ENCODE measurements at places on chromosomes 13 and 19. TPM values are rescaled to one million over a fixed set of nuclear protein-coding genes. Genes with fewer than 3 reads are reported as not detected.

The TMPRSS9 gene
- not detected for total RNA-seq

The KLK7 gene
- total RNA-seq, result 0.14 TPM

The TNFAIP8L1 gene
- 7.3 TPM for total RNA-seq

The FLT1 gene
- 23.6 TPM for total RNA-seq

The RYR1 gene
- 4.9 TPM for total RNA-seq

The KLF5 gene
- 164 TPM for total RNA-seq

The ZNF836 gene
- 16.7 TPM for total RNA-seq

The ZNF253 gene
- total RNA-seq, result 16.0 TPM

The PCDH20 gene
- 0.63 TPM for total RNA-seq

The CD209 gene
- total RNA-seq, result 7.5 TPM

The PCP2 gene
- total RNA-seq, result 4.7 TPM

The FREM2 gene
- total RNA-seq, result 16.0 TPM

The GRIN2D gene
- 0.69 TPM for total RNA-seq

The NLRP9 gene
- not detected for total RNA-seq

The CGB8 gene
- not detected for total RNA-seq

The DENND1C gene
- 8.0 TPM for total RNA-seq

The KPTN gene
- total RNA-seq, result 16.3 TPM

The NUCB1 gene
- 292 TPM for total RNA-seq

The ZNF44 gene
- 10.6 TPM for total RNA-seq

The S1PR5 gene
- total RNA-seq, result 0.20 TPM

The GRK1 gene
- not detected for total RNA-seq

The CYP4F3 gene
- 92.8 TPM for total RNA-seq

The C3 gene
- 486 TPM for total RNA-seq

The ICAM5 gene
- total RNA-seq, result 0.49 TPM

The ZFR2 gene
- 0.55 TPM for total RNA-seq

The LGALS4 gene
- 1,935 TPM for total RNA-seq

The DEDD2 gene
- 35.0 TPM for total RNA-seq

The NTN5 gene
- total RNA-seq, result 0.46 TPM

The RFPL4AL1 gene
- total RNA-seq, result not detected

The KRTDAP gene
- not detected for total RNA-seq

The PRODH2 gene
- total RNA-seq, result 0.46 TPM

The CDC37 gene
- total RNA-seq, result 138 TPM

The DOCK6 gene
- total RNA-seq, result 102 TPM

The SIGLECL1 gene
- total RNA-seq, result not detected

The ZNF575 gene
- total RNA-seq, result 4.1 TPM

The POSTN gene
- total RNA-seq, result 22.4 TPM

The SIGLEC9 gene
- 6.3 TPM for total RNA-seq

The ZNF77 gene
- total RNA-seq, result 2.8 TPM

The DNAAF3 gene
- 7.3 TPM for total RNA-seq

The LGALS14 gene
- total RNA-seq, result not detected

Data from mucosa of gallbladder (tissue), 1 donor.